Cardiac septum (tissue), 1 donor: ENCODE measurements at places on chromosomes 7 and 10.
A peak's percentile ranks its signal among the peaks of the same experiment; 100 is the strongest.

DNA sequence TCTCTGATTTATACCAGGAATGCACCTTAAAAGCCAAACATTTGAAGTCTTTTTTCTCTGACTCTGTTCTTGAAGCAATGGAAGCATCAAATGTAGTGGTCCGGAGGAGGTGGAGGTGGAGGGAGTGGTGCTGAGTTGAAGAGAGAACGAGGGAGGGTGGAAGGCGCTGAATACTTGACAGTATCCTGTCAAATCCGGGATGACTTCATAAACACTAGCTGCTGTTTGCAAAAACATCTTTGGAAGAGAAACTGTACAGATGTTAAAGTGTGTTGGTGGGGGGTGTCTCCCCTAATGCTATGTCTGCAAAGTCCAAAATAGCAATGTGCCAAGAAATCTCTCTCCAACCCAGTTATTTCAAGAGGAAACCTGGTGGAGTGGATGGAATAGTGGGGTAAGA is 328.5 kb upstream of the AUTS2 start:
- no peak for DNase-seq

DNA sequence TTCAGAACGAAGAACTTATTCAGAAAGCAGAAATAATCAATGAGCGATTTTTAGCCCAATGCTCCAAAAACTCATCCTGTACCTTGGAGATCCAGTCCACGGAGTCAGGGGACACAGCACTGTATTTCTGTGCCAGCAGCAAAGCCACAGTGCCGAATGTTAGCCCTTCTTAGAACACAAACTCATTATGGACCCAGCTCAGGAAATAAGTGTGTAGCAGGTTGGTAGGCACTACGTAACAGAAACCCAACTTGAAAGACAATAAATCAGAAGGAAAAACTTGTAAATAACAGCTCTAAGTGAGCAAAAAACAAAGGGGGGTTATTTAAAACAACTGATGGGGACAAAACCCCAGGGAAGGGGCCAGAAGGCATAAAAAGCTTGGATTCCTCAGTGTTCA is 112.0 kb upstream of the PRSS1 start:
- no peak for DNase-seq

- DNase-seq: no peak
These were observed 179.9 kb downstream of the PTPRN2 start for GRCh38 chr7:158407581-158408317.

DNA sequence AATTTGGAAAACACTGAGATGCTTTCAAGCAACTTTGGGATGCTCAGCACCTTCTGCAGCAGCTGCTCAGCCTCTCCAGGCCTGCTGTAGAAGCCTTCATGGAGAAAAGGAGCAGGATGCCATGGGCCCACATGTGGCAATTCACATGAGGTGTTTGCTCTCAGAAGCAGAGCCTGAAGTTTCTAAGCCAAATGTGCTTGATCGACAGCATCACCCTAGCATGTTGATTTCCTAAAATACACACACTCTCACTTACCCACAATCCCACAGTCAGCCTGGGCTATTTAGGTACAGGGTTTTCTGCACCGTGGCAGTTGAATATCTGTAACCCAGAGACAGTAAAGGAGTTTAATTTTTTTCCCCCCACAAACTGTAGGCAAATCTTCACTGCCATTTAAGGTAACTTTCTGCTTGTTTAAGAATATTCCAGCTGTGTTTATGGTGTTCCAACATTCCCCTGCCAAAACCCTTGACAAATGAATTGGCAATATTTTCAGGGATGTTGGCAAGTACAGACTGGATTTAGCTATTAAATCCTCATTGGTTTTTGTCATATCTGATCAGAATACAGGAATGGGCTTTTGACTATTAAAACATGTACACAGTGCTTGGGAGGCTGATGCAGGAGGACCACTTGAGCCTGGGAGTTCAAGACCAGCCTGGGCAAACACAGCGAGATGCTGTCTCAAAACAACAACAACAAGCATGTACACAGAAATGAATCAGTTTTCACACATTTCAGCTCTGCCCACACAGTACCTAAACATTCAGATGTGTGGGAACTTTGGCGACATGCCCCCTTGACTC is 244.2 kb downstream of the CELF2 start:
- DNase-seq: no peak

DNA sequence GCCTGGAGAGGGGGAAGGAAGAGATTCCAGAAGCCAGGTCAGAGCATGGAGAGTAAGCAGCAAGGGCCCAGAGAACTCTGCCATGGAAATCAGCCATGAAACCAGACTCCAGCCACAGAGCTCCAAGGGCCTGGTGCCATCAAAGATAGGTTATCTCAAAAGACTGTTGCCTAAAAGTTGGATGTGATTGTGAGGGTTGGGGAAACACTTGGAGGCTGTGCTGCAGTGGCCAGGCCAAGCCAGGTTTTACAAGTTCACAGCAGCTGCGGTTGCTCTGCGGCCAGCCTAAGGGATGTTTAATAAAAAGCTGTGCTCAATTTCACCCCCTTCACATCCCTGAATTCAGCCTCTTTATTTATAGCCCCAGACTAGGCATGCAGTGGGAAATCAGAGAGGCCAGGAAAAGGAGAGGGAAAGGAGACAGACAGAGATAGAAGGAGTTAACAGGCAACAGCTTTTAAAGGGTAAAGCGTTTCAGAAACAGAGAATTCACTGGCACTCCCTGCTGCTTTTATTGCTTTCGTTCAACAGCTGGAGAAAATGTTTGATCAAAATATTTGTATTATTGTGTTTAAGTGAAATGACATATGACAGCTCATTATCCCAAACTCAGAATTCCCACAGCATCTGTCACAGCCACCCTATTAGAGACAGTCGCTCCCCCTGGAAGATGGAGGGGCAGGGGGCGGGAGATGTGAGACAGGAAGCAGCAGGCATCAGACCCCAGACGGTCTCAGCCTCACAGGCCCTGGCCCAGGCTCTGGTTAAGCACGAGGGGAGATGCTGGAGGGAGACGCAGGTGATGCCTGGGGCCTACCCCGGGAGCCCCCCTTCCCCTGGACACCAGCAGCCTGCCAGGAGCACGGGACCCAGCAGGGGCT is 140.1 kb downstream of the GLI3 start:
- no peak for DNase-seq

DNA sequence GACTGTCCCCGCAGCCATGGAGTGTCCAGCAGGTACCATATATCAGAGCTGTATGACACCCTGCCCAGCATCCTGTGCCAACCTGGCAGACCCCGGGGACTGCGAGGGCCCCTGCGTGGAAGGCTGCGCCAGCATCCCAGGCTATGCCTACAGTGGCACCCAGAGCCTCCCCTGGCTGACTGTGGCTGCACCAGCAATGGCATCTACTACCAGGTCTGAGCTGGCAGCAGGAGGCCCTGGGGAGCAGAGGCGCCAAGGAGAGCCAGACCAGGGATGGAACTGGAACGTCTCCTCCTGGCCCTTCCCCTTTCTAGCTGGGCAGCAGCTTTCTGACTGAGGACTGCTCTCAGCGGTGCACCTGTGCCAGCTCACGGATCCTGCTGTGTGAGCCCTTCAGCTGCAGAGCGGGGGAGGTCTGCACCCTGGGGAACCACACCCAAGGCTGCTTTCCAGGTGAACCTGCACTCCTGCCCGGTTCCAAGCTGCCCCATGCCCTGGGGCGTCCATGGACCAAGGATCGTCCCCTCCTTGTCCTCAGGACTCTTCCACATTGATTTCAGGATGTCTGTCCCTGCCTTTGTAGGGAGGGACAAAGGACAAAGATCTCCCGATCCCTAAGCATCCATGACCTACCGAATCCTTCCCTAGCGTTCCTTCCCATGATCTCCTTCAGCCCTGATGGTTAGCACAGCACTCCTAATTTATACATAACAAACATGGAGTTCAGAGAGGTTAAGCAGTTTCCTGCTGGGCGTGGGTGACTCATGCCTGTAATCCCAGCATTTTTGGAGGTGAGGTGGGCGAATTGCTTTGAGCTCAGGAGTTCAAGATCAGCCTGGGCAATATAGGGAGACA is 33.3 kb downstream of the EPHB4 start:
- no peak for DNase-seq

GRCh38 chr10:103766751-103767505 is 88.4 kb downstream of the SH3PXD2A start:
- DNase-seq: no peak

DNA sequence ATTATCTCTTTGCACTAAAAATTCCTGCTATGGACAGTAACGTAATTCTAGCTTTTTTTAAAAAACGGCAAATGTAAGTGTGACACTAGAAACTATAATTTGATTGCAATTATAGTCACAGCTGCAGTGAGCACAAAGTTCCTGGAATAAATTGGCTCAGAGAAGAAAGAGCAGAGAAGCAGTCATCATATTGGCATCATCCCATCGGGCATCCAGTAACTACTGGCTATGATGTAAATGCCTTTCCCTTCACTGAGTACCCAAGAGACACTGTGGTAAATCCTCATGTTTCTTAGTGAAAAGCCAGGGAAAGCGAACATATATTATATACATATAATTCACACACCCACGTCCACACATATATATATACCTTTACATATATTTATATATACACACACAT is 43.6 kb downstream of the PIP4K2A start:
- DNase-seq: no peak

GRCh38 chr7:50367100-50367499 is 62.6 kb downstream of the IKZF1 start:
- DNase-seq: no peak

- no peak for DNase-seq
These were observed 367.8 kb downstream of the PPP1R3A start for GRCh38 chr7:113550966-113551365.

DNA sequence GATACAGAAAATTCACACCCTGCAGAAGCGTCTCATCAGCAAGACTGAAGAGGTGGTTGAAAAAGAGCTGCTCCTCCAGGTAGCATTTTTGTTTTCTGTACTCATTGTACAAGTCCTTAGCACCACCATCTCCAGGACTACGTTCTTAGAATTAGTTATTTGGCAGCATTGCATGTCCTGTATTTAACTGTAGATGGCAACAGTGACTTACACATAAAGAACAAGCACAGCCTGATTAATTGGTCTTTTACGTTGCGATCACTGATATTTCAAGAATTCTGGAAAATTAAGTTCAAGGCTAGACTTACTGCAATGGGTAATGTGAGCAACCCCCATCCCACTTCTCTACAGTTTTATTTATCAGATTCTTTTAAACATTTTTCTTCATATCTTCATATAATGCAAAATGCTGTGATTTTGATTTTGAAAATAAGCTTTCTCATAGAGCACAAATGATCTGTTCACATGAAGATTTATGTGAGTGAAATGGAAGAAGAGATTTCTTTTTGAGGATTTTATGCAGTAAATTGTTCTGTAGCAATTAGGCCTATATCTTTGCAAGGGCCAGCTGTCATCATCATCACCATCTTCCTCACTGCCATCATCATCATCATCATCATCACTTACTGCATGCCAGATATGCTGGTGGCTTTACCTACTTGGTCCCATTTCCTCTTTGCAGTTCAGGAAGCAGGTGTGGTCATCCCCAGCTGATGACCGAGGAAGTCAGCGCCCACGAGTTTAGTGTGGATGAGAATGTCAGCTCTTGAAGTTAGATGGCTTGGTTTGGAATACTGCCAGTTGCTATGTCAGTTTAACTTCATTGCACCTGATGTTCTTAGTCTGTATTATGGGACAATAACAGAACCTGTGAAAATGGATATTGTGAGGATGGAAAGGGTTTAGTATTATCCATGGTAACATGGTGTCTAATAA is 53.4 kb downstream of the CFAP58 start:
- no peak for DNase-seq

GRCh38 chr7:44849885-44850544 is 2.1 kb upstream of the H2AZ2 start:
- DNase-seq: no peak

- DNase-seq: no peak
These were observed 90.8 kb downstream of the JCAD start for GRCh38 chr10:29968585-29968984.

- peak; percentile 58 for DNase-seq
These were observed 109.4 kb downstream of the ARHGAP22 start for GRCh38 chr10:48495282-48496045.

DNA sequence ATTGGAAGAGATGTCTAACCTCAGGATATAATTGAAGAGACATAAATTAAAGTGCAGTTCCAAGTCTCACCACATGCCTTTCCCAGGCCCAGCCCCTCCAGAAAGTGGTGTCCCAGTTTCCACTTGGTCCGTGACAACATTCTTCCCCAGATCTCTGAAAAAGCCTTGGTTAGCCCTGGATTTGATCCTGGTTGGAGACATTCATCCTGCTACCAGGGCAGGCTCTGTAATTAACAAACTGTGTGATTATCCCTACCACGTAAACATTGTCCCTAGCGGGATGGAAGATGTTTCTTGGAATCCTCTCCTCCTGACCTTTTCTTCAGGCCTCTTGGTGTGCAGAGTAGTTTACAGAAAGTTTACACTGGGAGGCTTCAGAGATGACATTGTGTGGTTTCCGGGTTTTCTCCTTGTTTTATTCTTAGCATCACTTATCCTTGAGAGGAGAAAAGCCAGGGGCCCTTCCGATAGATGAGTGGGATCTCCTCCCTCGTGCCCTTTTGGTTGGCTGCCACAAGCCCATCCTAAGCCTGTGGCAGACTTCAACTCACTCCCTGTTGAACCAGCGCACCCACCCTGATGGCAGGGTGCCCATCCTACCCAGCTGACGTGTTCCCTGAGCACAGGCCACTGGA is 83.8 kb downstream of the COL13A1 start:
- no peak for DNase-seq

GRCh38 chr10:96360766-96361165 is 2.0 kb upstream of the OPALIN start:
- no peak for DNase-seq

DNA sequence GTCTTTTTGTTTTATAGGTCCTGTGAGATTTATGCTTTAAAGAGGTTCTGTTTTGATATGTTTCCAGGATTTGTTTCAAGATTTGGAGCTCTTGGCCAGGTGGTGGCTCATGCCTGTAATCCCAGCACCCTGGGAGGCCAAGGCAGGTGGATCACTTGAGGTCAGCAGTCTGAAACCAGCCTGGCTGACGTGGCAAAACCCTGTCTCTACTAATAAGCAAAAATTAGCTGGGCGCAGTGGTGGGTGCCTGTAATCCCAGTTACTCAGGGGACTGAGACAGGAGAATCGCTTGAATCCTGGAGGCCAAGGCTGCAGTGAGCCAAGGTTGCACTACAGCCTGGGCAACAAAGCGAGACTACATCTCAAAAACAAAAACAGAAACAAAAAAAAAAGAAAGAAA is 8.3 kb upstream of the HYAL4 start:
- no peak for DNase-seq

DNA sequence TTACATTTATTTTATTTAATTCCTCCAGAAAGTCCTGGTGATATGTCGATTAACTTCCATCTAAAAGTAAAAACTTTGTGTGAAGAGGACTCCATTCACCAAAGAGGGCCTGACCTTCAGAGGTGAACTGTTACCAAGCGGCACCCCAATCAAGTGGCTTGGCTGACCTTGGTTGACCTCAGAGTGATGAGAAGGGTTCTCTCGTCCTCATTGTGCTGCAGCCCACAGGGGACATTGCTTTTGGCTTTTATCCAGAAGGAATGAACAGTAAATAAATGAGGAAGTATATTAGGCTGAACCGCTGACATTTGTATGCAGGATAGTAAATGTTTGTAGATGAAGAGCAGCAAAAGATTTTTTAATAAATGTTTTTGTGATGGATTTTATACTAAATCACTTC is 172.4 kb upstream of the MKI67 start:
- DNase-seq: no peak

- DNase-seq: peak; percentile 31
These were observed 209.6 kb downstream of the EBF3 start for GRCh38 chr10:129754211-129755050.
